ENCODE measurements at places on chromosomes 12 and 14.
A peak's percentile ranks its signal among the peaks of the same experiment; 100 is the strongest.

DNA sequence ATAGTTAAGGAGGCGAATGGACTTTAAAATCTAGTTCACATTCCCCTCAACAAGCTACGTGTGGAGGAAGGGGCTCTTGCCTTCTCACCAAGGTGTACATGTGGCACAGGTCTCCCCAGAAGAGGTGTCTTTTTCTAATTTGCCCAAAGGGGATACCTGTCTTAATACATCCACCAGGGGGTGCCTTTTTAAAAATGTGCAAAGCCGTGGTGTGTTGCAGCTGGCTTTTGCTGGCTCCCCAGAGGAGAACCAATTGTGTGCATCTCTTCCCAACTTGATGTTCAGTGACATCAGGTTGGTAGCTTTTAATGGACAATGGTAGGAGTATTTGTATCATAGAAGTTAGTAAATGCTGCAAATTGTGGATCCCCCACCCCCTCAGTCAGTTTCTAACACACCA, 33.8 kb downstream of the CREBL2 start:
- no peak for DNase-seq

DNA sequence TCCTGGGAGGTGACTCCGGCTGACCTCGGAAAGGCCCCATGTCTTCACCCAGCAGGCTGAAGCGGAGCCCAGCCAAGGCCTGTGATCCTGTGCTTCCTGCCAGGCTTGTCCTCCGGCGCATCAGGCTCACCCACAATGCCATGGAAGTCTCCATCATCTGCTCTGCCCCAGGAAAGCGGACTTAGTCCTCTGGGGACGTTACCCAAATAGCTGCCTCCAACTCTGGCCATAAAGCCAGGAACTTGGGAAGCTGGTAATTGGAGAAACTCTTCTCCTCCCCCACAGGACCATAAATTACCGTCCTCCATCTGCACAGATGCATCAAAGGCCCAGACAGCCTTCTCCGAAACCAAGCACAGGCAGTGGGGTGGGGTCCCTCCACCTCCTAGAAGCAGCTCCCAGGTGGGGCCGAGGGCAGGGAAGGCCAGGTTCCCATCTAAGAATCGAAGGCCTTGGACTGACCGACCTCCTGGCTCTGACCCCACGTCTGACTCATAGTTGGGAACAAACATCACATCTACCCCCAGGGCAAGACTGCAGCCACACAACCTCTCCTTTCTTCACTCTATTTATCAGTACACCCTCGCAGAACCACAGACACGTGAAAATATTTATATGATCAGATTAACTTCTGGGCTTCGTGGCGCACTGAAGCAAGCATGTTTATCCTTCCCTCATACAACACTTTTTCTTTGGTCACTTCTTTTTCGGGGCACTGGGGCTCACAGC, 56.4 kb downstream of the PITPNM2 start:
- DNase-seq: peak; percentile 87

- DNase-seq: peak; percentile 69
Measured at GRCh38 chr12:32895688-32896431, 717 bp downstream of the PKP2 start.

DNA sequence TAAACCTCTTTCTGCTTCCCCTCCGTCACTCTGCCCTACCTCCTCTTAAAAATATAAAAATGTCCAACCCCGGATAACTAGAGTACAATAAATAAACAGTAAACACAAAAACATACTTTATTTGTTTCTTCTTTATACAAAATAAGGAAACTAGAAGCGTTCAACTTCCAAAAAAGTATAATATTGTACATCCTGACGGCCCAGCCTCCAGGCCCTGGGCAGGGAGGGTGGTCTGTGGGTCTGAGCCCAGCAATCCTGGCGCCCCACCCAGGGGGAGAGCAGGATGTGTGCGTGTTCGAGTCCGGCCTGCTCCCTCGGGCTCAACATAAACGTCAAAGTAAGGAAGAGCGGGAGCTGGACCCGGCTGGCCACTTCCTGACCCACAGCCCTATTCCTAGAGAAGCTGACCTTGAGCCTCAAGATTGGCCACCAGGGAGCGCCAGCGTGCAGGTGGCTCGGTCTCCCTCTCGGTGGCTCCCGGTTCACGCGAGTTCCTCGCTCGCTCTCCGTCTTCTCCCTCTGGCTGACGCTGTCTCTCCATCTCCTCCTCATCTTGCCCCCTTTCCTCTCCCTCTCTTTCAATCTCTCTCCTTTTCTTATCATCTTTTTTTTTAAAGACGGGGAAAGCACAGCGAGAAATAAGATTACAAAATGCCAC, 9.4 kb downstream of the LHX5 start:
- peak; percentile 88 for DNase-seq

DNA sequence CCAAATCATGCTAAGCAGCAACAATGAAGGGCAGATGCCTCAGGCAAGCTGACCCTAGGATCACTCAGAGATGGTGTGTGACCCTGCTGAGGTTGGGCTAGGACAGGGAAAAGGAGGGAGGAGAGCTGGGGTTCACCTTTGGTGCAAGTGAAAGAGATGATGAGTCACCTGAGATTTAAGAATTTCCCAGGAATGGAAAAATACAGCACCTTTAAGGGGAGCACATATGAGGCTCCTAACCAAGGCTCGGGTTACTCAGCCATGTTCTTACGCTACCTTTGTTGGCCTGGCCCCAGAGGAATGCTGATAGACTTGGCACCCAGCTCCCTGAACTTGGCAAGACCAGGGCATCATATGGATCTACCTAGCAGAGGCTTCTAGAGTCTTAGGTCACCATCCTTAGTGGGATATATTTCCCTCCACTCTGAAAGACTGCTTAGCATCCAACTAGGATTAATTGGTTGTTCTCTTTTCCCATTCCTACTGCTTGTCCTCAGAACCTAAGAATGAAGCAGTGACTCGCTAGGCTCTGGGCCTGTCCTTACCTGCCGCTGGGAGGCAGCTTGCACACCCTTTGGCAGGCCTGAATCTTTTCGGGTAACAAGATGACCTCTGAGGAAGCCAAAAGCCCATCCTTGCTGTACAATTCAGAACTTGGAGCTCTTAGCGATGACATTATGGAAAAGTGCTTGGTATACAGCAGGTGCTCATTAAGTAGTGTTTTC, 4.0 kb upstream of the NAA25 start:
- DNase-seq: no peak

- DNase-seq: peak; percentile 79
Measured at GRCh38 chr14:101077481-101078074, 174.1 kb upstream of the RTL1 start.

GRCh38 chr12:58148405-58148804, 207.0 kb downstream of the ATP23 start:
- no peak for DNase-seq

DNA sequence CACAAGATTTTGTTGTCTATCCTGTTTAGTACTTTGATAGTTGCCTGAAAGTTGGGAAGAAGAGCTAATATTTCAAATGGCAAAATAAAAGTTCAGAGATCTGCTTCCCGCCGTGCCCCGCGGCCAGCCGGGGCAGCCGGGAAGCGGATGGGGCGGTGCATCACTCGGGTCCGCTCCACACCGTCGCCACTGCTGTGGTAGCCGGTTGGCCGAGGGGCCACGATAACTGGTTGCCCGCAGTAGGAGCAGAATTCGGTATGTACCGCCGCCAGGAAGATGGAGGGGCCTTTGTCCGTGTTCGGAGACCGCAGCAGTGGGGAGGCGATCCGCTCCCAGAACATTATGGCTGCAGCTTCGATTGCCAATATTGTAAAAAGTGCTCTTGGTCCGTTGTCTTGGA, 427.2 kb upstream of the PDE3A start:
- DNase-seq: no peak

DNA sequence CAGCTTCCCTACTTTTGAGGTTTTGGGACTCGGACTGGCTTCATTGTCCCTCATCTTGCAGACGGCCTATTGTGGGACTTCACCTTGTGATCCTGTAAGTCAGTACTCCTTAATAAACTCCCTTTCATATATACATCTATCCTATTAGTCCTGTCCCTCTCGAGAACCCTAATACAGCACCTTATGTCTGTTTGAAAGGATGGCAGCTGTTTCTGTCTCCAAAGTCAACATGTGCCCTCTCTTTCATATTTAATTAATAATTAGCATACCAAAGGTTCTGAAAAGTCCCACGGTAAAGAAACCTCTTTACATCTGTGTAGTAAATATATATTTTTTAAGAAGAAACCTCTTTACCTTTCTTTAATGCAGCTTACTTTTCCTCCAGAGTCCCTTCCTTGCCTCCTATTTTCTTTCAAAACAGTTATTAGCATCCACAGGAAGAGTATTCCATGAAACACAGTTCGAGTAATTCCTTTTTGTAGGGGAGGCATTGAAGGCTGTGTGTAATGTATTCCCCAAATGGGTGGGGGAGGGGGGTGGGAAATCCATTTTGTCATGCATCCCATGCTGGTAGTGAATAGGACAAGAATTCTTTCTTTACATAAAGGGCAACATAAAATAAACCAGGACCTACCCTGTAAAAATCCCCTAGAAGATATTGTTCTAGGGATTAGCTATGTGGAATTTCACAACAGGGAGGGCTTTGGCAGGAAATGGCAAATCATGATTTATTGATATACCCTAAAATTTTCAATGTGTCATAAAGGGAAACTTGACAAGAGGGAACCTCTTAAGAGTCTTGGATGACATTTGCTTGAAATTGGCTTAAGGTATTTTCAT, 241.5 kb downstream of the SUDS3 start:
- no peak for DNase-seq

DNA sequence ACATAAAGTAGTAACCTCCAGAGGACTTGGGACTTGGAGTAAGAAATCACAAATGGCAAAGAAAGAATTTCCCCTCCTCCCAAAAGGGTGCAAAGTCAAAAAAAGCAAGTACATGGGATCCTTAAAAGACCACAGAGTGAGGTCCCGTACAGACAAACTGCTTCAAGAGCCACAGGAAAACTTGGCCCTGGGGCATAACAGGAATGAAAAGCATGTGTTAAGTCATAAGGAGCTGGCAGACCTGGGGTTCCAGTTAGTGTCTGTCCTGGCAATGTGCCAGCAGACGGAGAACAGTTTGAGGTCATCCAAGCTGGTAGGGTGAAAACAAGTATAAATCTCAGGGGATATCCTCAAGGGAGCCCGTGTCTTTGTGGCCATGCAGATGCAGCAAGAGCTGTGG, 73.2 kb downstream of the HSD17B6 start:
- no peak for DNase-seq

GRCh38 chr14:74917178-74917543, 5.9 kb downstream of the RPS6KL1 start:
- no peak for DNase-seq

GRCh38 chr14:94391281-94391975, 3.0 kb upstream of the SERPINA1 start:
- no peak for DNase-seq

DNA sequence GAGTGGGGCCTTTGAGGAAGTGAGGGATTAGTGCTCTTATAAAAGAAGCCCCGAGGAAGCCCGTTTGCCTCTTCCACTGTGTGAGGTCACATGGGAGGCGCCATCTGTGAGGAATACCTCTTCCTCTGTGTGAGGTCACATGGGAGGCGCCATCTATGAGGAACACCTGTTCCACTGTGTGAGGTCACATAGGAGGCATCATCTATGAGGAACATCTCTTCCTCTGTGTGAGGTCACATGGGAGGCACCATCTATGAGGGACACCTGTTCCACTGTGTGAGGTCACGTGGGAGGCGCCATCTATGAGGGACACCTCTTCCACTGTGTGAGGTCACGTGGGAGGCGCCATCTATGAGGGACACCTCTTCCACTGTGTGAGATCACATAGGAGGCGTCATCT, 69.7 kb downstream of the SLC24A4 start:
- no peak for DNase-seq

DNA sequence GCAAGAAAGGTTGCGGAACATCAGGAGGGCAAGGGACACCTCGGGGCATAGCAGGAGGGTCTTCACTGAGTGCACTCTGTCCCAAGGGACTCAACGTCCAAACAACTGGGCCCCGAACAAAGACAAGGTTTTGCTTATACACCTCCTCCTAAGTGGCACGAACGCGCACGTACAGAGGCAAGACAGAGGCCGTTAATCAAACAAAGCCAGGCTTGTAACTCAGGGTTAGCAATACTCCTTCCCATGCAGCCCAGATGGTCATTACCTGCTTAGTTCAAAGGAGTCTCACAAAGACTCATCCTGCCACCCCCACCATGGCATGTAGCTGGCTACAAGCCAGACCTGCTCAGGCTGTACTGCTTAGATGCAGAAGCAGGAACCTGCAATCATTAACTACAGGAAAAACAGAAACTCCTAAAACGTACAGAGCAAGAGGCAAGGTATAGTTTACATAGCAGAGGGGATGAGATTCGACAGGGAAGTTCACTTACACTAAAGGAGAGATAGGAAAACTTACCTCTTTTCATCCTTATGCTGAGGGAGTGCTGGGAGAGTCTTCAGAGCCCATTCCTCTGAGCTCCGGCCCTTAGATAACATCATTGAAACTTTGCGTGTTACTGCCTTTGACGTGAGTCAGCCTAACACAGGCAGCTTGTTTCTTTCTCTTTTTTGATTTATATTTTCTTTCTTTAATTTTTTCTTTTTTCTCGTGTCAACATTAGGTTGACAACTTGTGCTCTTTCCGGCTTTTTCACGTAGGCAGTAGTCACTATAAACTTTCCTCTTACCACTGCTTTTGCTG, 1319.1 kb downstream of the TMEM121 start:
- DNase-seq: peak; percentile 16

DNA sequence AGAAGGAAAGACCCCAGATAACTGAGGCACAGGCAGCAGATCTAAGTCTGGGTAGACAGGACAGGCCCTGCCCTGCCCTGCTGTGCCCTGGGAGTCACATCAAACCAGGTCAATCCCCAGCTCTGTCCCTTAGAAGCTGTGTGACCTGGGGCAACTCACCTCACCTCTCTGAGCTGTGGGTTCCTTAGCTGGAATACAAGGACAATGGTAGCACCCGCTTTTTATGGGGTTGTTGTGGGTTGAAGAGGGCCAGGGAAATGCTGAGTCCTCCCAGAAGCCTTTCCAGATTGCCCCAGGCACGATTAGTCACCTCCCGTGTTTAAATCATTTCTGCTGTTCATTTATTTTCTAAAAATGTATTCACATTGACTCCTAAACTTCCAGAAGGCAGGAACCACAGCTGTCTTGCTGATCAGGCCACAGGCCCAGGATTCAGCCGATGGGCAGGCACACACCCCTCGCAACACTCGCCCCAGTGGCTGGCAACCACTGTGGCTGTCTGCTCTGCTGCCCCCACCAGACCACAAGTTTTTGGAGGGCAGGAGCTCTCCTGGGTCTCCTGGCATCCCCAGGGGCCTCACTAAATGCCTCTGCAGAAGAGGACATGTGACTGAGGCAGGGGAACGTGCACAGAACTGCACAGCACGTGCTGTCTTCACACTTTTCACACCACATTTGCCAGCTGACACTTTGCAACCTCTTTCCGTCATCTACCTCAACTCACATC, 3.0 kb downstream of the SELPLG start:
- DNase-seq: no peak

- peak; percentile 77 for DNase-seq
Measured at GRCh38 chr12:2998789-2999264, 39.6 kb downstream of the TEAD4 start.

DNA sequence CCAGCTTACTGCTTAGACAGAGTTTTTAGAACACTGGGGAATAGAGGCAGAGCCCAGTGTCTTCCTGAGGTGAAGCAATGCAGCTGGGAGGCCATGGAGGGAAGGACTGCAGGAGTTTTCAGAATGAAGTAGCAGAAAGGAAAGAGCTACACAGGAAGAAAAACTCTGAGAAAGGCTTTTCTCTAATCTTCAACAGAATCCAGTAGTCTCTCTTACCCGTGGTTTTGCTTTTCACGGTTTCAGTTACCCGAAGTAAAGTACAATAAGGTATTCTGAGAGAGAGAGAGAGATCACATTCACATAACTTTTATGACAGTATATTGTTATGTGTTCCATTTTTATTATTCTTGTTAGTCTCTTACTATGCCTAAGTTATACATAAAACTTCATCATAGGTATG, 761.6 kb downstream of the BCL11B start:
- no peak for DNase-seq

Data from kidney (tissue), 22 donors.